ENCODE measurements at places on chromosomes 2 and 18.
A peak's percentile ranks its signal among the peaks of the same experiment; 100 is the strongest.

DNA sequence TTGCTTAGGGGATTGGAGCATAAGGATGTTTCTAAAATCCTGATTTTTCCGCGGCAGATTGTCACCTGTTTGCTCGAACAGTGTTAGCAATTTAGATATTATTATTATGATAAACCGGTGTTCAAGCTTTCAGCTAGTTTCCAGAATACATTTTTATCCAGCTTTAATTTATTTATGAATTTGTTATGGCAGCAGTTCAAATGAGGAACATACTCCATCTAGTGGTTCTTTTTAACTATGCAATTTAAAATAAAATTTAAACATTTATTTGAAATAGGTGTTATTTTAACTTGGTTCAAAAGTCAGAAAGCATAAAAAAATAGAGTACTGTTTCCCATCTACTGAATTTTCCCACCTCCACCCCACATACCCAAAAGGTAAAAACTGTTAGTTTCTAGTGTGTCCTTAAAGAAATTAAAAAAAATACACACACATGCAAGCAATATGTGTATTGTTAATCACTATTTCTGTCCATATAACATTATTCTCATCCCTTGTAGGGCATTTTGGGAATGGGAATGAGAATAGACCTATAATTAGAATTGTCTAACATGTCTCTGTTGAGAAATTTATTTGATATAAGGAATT, 23.2 kb downstream of the ACOXL start:
- DNase-seq, result no peak

- no peak for DNase-seq
These were observed 3.0 kb downstream of the NRBP1 start for GRCh38 chr2:27431395-27431794.

GRCh38 chr18:30971338-30971956, 71.1 kb downstream of the DSC3 start:
- no peak for DNase-seq

DNA sequence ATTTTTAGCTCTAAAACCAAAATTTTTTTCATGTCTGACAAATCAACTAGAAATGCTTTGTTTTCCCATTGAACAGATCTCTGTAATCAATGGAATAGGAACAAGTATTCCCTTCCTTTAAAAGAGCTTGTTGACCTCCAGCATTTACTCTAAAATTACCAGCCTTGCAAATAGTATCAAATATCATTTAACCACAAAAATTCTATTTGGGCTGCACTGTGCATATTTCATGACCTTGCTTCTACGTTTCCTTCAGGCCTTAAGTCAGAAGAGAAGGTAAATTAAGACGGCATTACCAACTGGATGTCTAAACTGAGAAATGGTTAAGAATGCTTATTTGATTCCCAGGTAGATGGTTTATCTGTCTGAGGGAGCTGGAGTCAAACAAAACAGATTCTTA, 33.3 kb upstream of the NRXN1 start:
- no peak for DNase-seq

GRCh38 chr2:106192752-106193689, 1.1 kb downstream of the UXS1 start:
- DNase-seq, result peak; percentile 73

DNA sequence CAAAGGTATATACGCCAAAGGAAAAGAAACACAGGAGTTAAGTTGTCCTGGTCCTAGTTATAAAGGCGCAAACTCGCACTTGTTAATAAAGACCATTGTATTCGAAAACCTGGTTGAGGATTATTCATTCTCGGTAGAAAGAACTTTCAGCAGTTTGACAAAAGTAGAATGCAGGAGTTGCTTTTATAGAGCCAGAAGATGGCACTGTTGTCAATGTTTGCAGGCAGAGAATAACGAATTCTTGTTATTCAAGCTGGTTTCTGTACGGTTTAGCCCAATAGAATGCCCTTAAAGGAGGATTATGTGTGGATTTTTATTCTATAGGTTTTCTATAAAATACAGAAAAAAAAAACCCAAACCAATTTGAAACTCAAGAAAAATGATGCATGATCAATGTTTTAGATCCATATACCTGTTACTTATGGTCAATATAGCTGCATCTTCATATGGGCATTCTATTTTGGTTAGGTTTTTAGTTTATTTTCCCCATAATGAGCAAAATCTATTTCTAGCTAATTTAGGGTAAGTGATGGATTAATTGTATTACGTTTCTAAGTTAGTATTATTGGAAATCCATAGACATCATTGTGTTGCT, 510.3 kb downstream of the PLCL1 start:
- no peak for DNase-seq

GRCh38 chr2:79082987-79083386, 4.8 kb downstream of the REG1B start:
- DNase-seq, result no peak

DNA sequence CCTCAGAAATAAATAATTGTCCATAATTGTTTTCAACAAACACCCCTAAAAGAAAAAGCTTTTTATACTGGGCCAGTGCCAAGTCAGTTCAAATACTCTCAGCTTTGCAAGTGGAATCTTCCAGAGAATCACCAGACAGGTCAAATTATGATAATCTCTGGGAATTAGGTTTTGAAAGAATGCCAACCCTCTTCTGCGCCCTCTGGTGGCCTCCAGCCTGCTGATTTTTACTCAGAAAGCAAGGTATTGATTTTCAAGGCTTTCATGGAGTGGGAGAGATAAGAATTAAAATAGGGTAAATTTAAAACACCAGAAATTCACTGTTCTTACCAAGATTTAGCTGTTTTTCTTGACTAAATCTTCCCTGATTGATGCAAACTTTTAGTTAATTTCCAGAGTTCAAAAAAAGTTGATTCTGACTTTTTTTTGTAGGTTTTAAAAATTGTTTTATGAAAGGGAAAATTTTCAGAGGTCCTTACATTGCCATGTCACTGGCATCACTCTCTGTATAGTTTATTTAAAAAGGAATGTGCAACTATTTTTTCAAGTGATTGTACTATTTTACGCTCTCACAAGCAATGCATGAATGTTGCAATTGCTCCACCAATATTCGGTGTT, 282.9 kb upstream of the TNP1 start:
- no peak for DNase-seq

All from GM20000 (cell line).